GM13976 (cell line): ENCODE measurements at places on chromosomes 1 and 21.
A peak's percentile ranks its signal among the peaks of the same experiment; 100 is the strongest.

GRCh38 chr1:193338194-193338593 is 151.8 kb upstream of the B3GALT2 start:
- peak; percentile 50 for DNase-seq

DNA sequence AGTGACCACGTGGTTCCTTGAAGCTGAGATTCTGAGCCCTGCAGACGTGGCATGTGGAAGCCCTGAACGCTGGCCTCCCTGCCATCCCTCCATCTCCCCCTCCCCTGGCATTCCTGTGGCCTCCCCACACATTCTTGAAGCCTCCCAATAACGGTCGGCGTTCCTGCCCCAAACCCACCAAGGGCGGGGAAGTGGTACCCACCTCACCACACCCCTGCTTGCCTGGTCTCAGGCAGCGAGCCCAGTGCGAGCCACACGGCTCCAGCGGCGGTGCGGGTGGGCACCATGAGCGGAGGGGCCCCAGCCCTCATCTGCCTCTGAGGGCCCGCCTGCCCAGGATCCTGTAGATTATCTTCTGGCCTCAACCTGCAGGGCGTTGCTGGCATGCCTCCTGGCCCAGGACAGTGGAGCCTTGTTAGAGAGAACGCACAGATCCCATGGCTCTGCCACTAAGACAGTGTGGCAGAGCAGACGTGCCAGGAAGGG is 20.6 kb upstream of the PRELP start:
- no peak for DNase-seq

DNA sequence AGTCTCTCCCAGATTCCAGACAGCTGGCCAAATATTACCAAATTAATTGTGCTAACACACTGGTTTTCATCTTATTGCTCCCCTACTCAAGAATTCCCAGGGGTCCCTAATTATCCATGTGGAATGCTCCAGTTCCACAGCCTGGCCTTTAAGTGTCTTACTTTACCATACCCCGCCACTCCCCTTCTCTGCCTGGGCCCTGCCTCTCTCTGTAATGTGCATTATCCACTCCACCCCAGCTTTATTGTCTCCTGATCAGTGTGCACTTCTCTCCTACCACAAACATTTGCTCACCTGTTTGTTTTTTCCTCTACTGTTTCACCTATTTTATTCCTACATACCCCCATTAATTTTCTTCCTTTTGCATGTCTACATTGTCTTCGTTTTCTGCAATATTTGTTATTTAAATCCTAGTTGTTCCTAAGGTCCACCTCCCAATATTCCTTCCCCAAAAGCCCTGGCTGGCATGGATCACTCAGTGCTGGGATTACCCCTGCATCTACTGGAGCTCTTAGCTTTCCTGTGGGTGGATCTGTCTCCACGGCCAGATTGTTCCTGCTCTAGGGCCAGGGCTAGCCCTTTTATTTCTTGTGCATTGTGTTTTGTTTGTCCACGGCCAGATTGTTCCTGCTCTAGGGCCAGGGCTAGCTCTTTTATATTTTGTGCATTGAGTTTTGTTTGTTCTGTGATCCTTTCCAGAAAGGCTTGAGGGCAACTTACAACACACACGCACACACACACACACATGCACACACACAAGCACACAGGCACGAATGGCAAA is 33.4 kb upstream of the ATP1B1 start:
- DNase-seq: no peak

DNA sequence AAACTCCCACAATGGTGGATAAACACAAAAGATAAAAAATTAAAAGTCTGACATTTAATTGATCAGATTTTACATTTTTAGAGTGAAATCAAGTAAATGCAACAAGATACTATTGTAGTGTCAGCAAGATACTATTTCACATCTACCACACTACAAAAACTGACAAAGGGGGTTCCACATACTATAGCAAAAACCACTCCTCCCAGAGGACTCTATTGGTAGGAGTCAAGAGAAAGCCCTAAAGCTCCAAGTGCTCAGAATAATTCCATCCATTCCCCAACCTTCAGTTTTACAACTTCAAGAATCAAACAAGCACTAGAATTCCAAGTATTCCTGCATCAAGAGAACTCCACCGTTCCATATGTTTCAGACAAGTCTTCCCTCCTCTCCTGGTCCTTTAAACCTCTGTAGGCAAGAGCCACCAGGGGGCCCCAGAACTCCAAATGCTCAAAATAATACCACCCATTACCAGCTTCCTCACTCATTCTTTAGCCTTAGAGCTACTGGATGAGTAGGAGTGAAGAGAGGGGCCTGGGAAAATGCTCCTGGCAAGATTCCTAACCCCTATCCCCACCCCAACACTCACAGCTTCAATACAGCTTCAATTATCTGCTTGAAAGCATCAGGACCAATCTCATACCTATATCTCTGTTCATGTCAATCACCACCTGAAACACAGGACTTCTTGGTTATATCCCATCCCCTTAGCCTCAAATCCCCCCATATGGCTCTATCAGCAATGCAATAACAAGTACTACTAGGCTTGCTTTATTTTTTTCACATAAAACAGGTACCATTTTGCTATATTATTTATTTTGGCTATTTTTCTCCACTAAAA is 9.9 kb downstream of the TOR1AIP2 start:
- peak; percentile 58 for DNase-seq

GRCh38 chr1:174344162-174344561 is 103.6 kb upstream of the GPR52 start:
- no peak for DNase-seq

DNA sequence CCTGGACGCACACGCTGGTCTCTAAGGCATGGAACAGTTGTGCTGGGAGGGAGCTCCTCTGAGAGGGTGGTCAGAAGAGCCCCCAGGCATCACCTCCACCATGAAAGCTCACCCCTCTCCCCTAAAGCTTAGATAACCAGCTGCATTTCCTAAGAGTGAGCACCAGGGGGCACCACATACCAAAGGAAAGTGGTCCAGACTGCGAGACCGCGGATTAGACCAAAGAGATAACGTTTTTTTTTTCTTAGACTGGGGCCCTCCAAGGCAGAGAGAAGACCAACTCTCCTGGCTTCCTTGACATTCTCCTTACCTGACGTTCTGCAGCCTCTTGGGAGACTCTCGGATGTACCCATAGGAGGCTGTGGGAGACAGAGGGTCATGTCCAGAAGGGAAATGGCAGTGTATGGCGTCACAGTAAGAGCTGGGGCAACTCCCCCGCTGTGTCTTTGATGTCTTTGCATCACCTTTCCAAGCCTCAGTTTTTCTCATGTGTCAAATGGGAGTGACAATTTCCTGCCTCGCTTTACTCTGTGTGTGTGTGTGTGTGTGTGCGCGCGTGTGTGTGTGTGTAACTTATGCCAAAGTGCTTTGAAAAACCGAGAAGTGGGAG is 12.3 kb upstream of the IFNLR1 start:
- DNase-seq: peak; percentile 80

DNA sequence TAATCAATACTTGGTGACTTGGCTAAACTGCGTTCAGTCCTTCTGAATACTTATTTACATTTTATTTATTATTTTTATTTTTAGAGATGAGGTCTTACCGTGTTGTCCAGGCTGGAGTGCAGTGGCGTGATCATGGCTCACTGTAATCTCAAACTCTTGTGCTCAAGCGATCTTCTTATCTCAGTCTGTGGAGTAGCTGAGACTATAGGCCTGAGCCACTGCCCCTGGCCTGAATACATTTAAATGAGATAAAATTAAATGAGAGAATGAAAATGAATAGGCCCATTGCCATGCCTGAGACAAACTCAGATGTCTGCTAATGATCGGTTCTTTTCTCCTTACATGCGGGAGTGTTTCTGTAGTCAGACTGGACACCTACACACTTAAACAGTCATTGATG is 86.0 kb downstream of the GALNT2 start:
- no peak for DNase-seq

- DNase-seq: peak; percentile 79
These were observed at the start of gene NIBAN1 for GRCh38 chr1:184974056-184974836. NIBAN1 (minus strand) TSS chr1:184974508; CDS start chr1:184974356, 152 bp downstream.

DNA sequence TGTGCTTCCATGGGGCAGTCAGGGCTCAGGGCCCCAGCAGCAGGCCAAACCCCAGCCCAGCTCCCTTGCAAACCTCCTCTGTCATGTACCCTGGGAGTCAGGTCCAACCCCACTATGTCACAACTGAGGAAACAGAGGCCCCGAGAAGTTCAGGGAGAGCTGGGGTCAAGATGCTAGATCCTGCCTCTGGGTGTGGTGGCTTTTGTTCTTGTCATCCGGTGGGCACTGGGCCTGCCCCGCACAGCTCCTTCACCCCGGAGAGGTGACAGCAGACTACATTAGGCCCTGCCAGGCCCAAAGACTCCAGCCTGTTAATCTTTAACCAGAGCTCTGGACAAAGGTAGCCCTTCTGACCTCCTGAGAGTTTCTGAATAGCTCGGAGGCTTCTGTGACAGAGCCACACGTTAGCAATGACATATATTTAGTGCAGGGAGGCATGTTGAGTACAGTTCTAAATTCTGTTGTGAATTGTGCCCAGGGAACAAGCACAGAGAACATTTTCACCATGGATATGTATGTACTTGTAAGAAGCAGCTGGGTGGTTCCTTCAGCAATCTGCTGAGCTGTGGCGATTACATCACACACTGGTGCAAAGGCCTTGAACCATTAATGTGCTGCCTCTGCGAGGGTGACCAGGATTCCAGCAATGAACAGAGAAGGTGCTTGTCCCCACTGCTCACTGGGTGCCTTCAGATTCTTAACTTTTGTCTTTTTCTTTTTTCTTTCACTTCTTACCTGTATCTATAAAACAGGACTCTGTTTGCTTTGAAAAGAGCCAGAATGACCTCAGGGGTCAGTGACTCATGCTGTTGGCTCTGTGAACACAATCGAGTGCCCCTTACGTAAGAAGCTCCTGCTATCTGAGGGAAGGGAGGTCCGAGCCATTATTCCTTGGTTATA is 102.8 kb downstream of the RHOU start:
- no peak for DNase-seq

DNA sequence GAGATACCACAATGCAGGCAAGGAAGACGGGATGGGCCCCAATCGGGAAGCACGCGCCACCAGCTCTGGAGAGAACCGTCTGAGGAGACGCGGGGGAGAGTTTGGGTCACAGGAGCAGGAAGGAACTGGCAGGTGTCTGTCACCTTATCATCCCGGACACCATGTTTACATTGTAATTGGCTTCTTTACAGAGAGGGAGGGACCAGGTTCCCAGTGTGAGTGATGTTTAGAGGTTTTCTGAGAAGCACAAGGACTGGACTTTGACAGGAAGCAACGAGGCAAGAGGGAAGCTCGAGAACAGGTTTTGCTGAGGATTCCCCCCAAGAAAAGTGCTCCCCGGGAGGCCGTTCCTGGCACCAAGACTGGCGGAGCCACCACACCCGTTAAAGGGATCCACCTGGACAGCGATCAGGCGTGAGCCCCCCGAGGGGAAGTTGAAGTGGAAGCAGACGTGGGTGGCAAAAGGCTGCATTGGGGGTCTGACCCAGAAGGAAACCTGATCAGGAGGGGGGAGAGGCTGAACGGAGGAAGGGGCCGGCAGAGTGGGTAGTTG is 957 bp downstream of the EPS15 start:
- DNase-seq: peak; percentile 58

DNA sequence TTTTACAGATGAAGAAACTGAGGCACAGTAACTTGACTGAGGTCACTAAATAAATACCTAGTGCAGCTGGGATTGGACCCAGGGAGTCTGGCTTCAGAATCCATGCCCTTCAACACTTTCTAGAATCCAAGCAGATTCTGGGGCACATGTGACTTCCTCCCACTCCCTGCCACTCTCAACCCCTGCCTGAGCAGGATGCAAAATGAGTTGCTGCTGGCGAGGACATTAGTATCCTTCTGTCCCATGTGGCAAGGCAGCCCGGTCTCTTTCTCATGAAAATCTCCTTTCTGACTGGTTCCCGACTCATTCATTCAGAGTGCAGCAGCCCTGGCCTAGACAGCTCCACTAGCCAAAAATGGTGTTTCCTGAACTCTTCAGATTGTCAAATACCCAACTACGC is 28.4 kb downstream of the TNNT2 start:
- no peak for DNase-seq

- no peak for DNase-seq
These were observed 87.0 kb downstream of the SIPA1L2 start for GRCh38 chr1:232542633-232543593.

- no peak for DNase-seq
These were observed 364.0 kb downstream of the OLFM3 start for GRCh38 chr1:101632548-101633272.

DNA sequence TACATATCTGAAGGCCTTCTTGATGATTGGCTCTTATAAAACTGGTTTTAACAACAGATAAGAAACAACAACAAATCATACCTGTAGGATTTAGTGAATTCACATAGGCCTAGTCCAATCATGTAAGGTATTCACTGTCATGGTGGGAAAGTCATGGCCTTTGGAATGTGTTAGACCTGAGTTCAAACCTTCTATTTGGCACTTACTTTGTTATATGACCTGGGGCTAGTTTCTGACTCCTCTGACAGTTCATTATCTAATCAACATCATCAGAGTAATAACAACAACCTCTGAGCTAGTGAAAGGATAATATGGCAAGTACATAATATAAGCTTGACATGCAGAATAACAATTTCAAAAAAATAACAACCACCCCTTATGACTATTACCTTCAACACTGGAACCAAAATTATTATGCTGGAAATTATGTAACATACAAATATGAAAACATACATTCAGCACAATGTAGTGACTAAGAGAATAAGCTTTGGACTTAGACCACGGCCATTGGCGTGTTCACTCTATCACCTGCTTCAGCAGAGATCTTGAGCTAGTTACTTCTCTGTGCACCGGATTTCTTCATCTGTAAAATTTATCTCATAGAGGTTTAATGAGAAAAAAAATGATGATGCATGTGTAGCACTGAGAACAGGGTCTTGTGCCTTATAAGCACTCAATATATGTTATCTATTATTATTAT is 597.6 kb downstream of the LMO4 start:
- no peak for DNase-seq

- no peak for DNase-seq
These were observed 32.3 kb downstream of the CCN1 start for GRCh38 chr1:85612704-85613361.

GRCh38 chr1:42038261-42038660 is 114.9 kb upstream of the GUCA2B start:
- DNase-seq: no peak

GRCh38 chr1:192913683-192914082 is 104.8 kb downstream of the RGS2 start:
- DNase-seq: no peak

- DNase-seq: no peak
These were observed 436.3 kb downstream of the PTPRU start for GRCh38 chr1:29672416-29673227.

- no peak for DNase-seq
These were observed 344.0 kb downstream of the HLX start for GRCh38 chr1:221223281-221223680.

GRCh38 chr1:235852887-235853286 is 13.8 kb downstream of the LYST start:
- DNase-seq: no peak

DNA sequence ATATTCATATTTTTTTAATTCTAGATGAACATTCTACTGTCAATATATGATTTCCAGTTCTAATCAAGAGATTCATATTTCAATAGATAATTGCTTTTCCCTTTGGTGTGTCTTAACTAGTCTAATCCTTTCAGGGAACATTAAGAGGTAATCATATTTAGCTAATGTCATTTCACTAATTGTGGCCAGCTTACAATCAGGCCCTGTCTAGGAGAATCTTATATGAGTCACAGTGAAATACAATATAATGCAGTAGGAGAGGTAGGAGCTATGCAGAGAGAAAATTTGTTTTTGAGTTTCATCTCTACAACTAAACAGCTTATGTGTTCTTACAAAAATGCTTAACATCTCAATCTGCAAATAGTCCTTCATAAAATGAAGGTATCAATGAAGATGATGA is 85.9 kb downstream of the DPYD start:
- DNase-seq: no peak
